ENCODE measurements at places on chromosomes 3 and 15. TPM values are rescaled to one million over a fixed set of nuclear protein-coding genes. Genes with fewer than 3 reads are reported as not detected.

DNA sequence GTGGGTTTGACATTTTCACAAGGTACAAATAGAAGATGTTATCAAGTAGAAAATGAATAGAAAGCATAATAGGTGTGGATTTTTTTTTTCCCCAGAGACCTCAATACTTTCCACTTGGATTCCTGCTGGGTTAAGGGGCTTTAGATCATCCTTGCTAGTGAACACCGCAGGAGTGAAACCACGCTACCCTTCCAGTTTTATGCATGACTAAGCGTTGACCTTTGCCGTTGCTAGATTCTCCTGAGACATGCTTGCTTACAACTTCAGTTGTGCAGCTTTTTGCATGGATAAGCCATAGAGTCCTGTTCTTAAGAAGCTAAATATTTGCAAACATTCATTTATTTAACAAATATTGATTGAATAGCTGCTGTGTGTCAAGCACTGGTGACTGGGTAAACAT lies 299.7 kb upstream of the LMCD1 start:
- no peak overlapping the region for H3K27ac ChIP-seq
- peak; percentile 26 for DNase-seq
- no peak overlapping the region for H3K4me3 ChIP-seq

- H3K27ac ChIP-seq = no peak overlapping the region
- H3K4me1 ChIP-seq = no peaks in the 10 kb centered on the region
- no peaks in the 10 kb centered on the region for H3K36me3 ChIP-seq
- no peaks in the 10 kb centered on the region for H3K27me3 ChIP-seq
Observed at GRCh38 chr15:97567411-97567810, 393.1 kb upstream of the ARRDC4 start.

DNA sequence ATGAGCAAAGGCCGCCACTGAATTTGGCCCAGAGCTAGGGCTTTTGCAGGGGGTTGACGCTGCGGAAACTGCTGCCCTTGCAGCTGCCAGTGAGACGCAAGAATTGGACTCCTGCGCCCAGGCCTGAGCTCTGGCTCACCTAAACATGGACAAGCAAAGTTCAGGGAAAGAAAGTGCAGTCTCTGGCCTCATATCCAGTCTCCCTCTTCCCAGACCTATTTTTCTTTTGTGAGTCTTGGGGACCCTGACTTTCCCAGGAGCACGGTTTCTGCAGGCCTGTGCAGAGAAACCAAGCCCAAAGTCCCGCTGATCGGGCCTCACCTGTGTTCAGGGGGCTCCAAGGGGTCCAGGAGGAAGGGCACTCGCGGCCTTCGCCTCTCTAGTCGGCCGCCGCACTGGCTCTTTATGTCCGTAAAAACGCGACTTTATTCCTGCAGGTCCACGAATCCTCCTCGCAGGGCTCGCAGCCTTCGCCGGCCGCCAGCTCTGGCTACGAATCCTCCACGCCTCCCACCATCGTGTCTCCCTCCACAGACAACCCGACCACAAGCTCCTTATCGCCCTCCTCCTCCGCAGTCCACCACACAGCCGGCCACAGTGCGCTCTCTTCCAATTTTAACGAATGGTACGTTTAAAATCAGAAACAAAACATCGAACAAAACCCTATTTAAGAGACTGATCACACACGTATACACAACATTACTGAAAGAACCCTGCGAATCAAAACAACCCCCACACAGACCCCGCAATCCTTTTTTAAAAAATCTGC lies 3.9 kb downstream of the ZIC1 start:
- H3K36me3 ChIP-seq = no peaks in the 10 kb centered on the region
- no peaks in the 10 kb centered on the region for H3K4me1 ChIP-seq
- no peak overlapping the region for H3K4me3 ChIP-seq
- peaks cover 83% of the 10 kb centered on the region for H3K27me3 ChIP-seq

- H3K27ac ChIP-seq = no peak overlapping the region
- no peak for DNase-seq
Observed at GRCh38 chr3:188918093-188918492, 253.7 kb upstream of the TPRG1 start.

DNA sequence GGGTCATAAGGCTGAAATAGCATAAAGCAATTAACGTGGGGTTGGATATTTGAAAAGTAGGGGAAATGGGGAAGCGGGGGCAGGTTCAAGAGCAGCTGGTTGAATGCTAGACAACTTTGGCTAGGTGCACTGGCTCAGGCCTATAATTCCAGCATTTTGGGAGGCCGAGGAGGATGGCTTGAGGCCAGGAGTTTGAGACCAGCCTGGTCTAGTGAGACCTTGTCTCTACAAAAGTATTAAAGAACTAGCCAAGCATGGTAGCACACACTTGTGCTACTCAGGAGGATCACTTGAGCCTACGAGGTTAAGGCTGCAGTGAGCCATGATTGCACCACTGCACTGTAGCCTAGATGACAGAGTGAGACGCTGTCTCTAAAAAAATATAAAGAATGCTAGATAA lies 6.9 kb upstream of the FANCD2 start:
- H3K36me3 ChIP-seq = peaks cover 14% of the 10 kb centered on the region
- H3K4me1 ChIP-seq = peaks cover 35% of the 10 kb centered on the region
- DNase-seq = no peak
- H3K4me3 ChIP-seq = no peak overlapping the region

DNA sequence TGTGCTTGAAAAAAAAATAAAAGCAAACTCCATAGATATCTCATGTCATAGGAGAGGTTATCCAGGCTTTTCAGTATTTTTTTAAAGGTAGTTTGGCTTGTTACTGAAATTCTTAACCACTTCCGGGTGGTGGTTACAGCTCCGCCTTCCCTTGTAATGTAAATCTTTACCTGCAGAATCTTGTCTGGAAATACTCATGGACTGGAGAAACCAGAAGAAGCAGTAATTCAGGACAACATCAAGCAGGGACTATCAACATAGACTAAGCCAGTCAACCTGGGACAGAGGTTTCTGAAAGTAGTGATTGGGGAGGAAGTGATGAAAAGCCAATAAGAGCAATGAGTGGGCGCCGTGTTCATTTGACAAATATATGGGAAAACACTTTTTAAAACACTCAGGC lies 78.9 kb upstream of the SKOR1 start:
- H3K27me3 ChIP-seq = no peaks in the 10 kb centered on the region
- H3K4me3 ChIP-seq = no peak overlapping the region
- peaks cover 9% of the 10 kb centered on the region for H3K4me1 ChIP-seq
- peak; percentile 48 for DNase-seq
- no peak overlapping the region for H3K27ac ChIP-seq
- H3K36me3 ChIP-seq = no peaks in the 10 kb centered on the region

DNA sequence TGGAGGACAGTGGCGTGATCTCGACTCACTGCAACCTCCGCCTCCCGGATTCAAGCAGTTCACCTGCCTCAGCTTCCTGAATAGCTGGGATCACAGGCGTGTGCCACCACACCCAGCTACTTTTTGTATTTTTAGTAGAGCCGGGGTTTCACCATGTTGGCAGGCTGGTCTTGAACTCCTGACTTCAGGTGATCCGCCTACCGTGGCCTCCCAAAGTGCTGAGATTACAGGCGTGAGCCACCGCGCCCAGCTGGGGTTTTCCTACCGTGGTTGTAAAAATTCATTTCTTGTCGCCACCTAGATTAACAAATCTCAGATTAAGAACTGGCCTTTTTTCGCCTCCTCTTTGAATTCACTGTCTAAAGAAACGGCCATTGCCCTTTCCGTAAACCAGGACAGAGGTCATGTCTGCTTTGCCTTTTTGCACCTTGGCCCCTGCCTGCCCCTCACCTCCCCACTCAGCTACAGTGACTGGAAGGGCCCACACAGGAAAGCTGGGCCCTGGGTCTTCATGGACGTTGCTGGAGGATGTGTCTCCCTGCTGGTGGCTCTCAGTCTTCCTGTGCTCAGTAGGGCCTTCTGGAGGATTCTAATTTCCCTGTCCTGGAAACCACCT lies 17.2 kb downstream of the ZNF710 start:
- H3K36me3 ChIP-seq = no peaks in the 10 kb centered on the region
- no peak overlapping the region for H3K27ac ChIP-seq
- no peak overlapping the region for H3K4me3 ChIP-seq

- H3K36me3 ChIP-seq = no peaks in the 10 kb centered on the region
- H3K27me3 ChIP-seq = no peaks in the 10 kb centered on the region
- H3K4me1 ChIP-seq = peaks cover 58% of the 10 kb centered on the region
- peak overlapping the region; percentile 100 for H3K27ac ChIP-seq
Observed at GRCh38 chr3:158725348-158726011, 6.8 kb downstream of the RARRES1 start.

GRCh38 chr3:50120364-50121071 lies 31.8 kb downstream of the RBM5 start:
- H3K27ac ChIP-seq = no peak overlapping the region
- no peak overlapping the region for H3K4me3 ChIP-seq
- H3K36me3 ChIP-seq = peaks cover 37% of the 10 kb centered on the region
- H3K27me3 ChIP-seq = no peaks in the 10 kb centered on the region
- no peaks in the 10 kb centered on the region for H3K4me1 ChIP-seq

GRCh38 chr3:45940781-45941365 lies 2.4 kb upstream of the CXCR6 start:
- peaks cover 16% of the 10 kb centered on the region for H3K4me1 ChIP-seq
- H3K4me3 ChIP-seq = no peak overlapping the region
- DNase-seq = peak; percentile 47
- H3K36me3 ChIP-seq = no peaks in the 10 kb centered on the region

GRCh38 chr15:33278816-33279612 lies 31.8 kb upstream of the RYR3 start:
- peak overlapping the region; percentile 23 for H3K4me3 ChIP-seq
- peak; percentile 96 for DNase-seq
- H3K4me1 ChIP-seq = peaks cover 19% of the 10 kb centered on the region
- no peaks in the 10 kb centered on the region for H3K36me3 ChIP-seq
- H3K27ac ChIP-seq = peak overlapping the region; percentile 97

DNA sequence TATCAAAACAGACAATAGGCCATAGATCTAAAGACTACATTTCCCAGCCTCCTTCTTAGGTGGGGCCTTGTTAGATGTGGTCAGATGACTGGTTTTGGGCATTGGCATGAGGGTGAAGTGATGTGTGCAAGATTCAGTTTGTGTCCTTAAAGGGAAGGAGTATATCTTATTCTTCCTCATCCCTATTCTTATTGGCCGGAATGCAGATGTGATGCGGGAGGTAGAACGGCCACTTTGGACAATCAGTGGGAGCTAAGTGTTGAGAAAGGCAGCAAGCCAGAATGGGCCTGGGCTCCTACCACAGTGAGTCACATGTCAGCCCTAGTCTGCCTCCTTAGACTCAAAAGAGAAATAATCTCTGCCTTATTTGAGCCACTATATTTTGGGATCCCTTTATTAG lies 89.8 kb upstream of the MEX3B start:
- H3K27ac ChIP-seq = no peak overlapping the region
- peaks cover 32% of the 10 kb centered on the region for H3K4me1 ChIP-seq
- H3K36me3 ChIP-seq = no peaks in the 10 kb centered on the region
- H3K4me3 ChIP-seq = no peak overlapping the region

GRCh38 chr3:123471106-123471505 lies 22.2 kb upstream of the ADCY5 start:
- DNase-seq = no peak
- no peak overlapping the region for H3K4me3 ChIP-seq
- no peak overlapping the region for H3K27ac ChIP-seq

DNA sequence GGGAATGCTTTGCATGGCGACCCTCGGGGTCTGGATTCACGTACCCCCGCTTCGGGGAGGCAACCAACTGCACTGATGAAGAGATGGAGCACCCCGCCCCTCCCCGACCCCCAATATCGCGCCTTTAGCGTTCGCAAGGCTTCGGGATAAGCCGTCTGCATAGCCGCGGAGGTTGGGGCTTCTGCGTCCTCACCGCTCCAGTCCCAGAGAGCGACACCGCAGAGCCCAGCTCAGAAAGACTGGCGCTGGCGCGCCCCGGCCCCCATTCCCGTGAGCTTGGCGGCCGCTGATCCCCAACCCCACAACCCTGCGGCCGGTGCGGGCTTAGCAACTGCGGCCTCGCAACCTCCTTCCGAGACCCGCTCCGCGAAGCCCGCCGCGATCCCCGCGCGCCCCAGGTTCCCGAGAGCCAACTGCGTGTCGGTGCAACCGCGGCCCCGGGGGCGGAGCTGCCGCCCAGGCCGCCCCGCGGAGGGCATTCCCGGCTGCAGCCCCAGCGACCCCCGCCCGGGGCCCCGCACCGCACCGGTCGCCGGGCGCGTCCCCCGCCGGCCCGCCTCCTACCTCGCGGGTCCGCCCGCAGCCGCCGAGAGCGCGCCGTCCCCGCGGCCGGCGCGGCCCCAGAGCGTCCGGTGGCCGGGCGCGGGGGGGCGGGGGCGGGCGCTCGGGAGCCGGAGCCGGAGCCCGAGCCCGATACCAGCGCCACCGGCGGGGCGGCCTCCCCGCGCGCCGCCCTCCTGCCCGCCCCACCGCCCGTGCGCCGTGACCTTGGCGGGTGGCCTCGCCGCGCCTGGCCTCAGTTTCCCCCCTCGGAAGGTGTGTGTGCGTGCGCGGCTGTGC lies 79.5 kb downstream of the IQSEC1 start:
- peak; percentile 30 for DNase-seq
- peak overlapping the region; percentile 84 for H3K4me3 ChIP-seq
- no peaks in the 10 kb centered on the region for H3K27me3 ChIP-seq
- peaks cover 29% of the 10 kb centered on the region for H3K4me1 ChIP-seq
- H3K27ac ChIP-seq = no peak overlapping the region

DNA sequence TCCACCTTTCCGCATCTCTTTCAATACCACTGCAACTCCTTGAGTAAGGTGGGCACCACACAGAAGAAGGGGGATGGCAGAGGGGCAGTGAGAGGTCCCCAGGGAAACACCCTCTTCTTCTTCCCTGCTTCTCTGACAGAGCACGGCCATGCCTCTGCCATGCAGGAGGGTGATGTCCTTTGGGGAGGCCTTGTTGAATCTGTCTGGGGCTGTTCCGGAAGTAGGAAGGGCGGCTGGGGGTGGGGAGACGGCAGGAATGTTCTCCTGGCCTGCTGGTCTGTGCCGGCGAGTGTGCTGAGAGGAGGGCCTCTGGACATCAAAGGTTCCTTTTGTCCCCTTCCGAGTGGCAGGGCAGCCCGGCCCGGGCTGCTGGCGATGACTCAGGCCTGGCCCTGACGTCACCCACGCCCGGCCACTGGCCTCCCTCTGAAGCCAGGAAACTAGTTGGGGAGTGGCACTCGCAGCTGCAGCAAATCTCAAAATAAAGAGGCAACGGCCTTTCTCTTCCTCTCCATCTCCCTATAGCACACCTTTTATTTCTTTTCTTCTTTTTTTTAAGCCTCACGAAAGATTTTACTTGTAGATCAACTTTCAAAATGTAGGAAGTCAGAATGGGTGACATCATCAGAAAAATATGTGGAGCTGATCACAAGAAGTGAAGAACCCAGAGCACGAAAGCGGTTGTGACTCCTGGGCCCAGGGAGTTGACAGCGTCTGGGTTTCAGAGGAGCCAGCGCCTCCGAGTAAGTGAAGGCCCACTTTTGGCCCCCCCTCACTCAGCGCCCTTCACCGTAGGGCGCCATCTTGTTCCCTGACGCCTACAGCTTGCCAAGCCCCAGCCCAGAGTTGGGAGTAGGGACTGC lies at the start of gene ZBTB38:
Gene ZBTB38 (plus strand): TSS at position 443 of the 863 bp plus-strand sequence. CDS start 73,885 bp downstream, outside the sequence.
- peak within 1 kb of the TSS; percentile 100 for H3K27ac ChIP-seq
- no peaks in the 10 kb centered on the region for H3K27me3 ChIP-seq
- peak; percentile 89 for DNase-seq
- H3K4me1 ChIP-seq = peaks cover 48% of the 10 kb centered on the region
- H3K4me3 ChIP-seq = peak within 1 kb of the TSS; percentile 56

The LMAN1L gene
- total RNA-seq = not detected

The GRM7 gene
- not detected for total RNA-seq

The HTR3E gene
- total RNA-seq = not detected

The ZNF502 gene
- not detected for total RNA-seq

The GOLGA6B gene
- 0.11 TPM for total RNA-seq

The CCNB2 gene
- 61.7 TPM for total RNA-seq

The SNTN gene
- total RNA-seq = not detected

The CEP19 gene
- 3.2 TPM for total RNA-seq

The GUCA1C gene
- not detected for total RNA-seq

Measured in PC-3 (cell line).